ENCODE measurements at places on chromosomes 6 and 20.

DNA sequence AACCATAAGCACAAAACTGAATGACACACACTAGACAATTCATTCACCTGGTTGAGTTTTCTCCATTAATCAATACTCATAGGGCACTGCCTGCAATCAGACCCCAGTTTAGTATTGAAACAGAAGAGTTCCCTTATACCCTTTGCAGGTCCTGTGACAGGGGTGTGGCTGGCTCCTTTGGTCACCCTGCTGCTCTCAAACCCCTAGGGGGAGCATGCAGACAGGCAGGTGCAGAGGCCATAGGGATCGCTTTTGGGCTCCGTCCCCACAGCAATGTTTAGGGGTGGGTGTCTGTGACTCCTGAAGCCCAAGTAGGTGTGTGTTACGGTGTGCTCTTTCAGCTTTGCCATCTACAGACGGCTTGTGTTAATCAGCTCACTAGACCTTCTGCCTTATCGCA lies 210.4 kb downstream of the CENPW start:
- no peak for DNase-seq

DNA sequence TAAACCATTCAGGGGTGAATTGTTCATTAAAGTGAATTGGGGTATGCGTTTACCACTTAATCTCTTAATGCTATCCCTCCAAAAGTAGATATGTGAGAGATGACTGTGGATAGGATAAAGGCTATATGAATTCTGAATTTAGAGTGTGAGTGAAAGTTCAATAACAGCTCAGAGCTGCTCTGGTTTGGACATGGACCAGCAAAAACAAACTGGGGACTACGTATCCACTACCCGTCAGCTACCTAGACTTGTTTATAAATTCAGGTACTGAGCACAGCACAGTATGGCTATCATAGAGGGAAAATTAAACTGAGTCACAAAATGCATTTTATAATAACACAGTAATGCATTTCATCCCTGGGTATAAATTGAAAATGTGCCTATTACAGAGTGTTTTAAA lies 44.4 kb downstream of the HDDC2 start:
- no peak for DNase-seq

GRCh38 chr6:161217628-161218027 lies 56.2 kb downstream of the AGPAT4 start:
- no peak for DNase-seq

GRCh38 chr6:129248946-129249345 lies 366.0 kb downstream of the LAMA2 start:
- no peak for DNase-seq

- no peak for DNase-seq
Measured at GRCh38 chr6:150681578-150682395, 82.1 kb downstream of the PLEKHG1 start.

DNA sequence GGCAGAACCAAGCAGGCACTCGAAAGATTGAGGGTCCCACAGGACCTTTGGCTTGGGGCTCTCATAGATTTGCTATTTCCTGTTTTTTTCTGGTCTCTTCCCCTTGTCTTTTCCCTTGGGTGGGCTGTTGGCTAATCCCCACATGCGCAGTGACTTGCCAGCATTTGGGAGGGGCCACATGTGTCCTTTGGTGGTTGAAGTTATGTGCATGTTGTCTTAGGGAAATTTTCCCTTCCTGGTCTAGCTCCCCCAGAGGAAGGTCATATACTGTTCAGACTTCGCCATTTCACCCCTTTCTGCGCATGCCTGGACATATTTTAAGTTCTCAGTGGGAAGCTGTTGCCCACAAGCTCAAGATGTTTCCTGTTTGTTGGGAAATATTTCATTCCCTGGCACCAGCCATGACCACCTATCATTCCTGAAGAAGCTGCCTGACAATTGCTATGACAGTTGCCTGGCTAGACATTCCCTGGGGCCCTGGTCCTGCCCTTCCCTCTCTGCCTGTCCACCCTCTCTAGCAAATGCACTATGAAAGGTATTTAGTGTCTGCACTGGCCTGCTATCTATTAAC lies 156.2 kb upstream of the THBS2 start:
- DNase-seq: peak; percentile 96

- DNase-seq: no peak
Measured at GRCh38 chr6:100353276-100354015, 111.3 kb downstream of the SIM1 start.

DNA sequence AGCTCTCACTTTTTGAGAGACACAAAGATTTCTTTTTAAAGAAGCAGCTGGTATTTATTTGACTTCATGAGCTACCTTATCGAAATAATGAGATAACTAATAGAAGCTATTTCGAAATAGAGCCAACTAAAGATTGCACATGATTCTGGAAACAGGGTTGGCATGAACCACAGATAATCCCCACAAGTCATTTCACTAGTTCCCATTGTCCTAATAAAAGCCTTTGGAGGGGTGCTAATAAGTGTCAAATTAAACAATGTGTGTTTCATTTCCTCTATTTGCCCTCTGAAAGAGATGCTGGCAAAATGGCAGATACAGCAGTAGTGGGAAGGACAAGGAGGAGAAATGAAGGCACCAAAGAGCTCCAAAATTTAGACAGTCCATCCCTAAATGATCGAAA lies 78.6 kb upstream of the RIPOR2 start:
- no peak for DNase-seq

- DNase-seq: no peak
Measured at GRCh38 chr20:41360831-41361756, 5.5 kb downstream of the EMILIN3 start.

- no peak for DNase-seq
Measured at GRCh38 chr6:159224452-159224851, 55.3 kb downstream of the FNDC1 start.

- DNase-seq: peak; percentile 18
Measured at GRCh38 chr6:97282238-97282725, 734 bp downstream of the MMS22L start.

GRCh38 chr6:132673376-132674094 lies 14.6 kb upstream of the TAAR1 start:
- DNase-seq: peak; percentile 34

DNA sequence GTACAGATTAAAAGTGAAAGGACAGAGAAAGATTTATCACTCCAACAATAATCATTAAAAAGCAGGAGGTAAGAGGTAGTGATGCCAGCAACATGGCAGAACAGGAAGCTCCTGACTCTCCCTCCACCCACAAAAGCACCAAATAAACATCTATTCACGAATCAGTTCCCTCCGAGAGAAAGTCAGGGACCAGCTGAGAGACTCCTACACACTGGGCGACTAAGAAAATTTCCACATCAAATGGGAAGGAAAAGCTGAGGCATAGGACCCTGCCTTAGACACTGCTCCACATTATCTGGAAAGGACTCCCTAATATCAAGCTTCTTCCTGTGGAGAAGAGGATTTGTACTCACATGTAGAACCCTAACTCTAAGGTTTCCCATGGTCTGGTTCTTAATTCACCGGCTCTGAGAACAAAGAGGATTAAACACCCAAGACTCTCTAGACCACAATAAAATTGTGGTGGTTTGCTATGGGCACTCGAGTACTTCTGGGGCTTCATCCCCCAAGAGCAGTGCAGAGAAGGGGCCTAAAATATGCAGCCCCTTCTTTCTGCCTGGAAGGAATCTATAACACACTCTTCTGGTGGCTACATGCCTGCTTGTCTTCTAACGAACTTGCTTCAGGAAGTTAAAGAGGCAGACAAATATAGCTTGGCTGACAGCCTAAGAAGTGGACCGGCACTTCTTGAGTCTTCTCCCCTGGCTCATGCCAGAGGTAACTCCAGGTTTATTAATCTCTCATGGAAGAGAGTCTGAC lies 29.4 kb upstream of the ASF1A start:
- peak; percentile 61 for DNase-seq

DNA sequence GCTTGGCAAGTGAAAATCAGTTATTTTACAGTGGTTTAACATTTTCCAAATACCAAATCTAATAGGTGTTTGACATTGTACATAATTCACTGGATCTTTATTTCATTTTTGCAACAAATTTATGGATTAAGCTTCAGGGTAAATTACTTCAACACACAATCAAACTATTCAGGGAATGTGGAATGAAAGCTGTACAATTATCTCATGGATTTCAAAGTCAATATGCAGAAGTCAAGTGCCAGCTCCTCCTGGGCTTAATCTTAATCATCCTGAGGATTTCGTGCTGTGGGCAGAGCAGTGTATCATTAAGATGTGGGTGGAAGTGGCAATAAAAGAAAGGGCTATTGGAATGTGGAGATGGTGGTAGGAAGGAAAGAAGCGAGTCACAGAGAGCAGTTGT lies 548.8 kb downstream of the COL12A1 start:
- DNase-seq: no peak

GRCh38 chr6:159107451-159108260 lies 61.5 kb upstream of the FNDC1 start:
- peak; percentile 20 for DNase-seq

DNA sequence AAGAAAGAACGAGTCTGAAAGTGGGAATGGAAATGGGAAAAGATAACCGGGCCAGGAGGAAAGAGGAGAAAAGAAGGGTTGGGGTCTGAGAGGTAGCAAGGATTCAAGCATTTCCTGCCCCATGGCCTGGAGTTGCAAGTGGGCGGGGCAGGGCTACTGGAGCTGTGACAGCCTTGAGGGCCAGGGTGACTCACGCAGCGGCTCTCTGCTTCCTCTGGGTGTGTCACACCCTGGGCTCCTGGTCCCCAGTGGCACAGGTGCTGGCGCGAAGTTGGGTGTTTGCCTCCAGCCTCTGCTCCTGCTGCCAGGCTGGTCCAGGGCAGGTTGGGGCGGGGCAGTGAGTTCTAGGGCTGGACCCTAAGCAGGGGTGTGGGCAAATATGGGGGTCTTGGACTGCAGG lies 3.3 kb upstream of the ULBP3 start:
- DNase-seq: peak; percentile 38

DNA sequence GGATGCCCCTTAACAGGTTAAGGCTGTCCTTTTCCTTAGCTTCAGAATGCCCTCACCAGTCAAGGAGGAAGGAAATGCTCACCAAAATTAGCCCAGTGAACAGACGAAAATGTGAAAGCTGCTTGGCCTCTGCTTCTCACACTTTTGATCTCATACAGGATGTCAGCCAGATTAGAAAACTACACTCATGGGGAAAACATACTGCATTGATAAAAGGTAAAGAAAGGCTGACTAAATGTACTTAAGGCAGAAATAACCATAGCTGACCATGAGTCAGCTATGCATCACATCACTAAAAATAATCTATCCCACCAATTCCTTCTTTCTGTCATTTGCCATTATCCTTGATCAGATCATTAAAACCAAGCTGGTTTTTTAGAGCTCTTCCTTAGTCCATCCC lies 198.4 kb upstream of the TENT5A start:
- DNase-seq: peak; percentile 34

DNA sequence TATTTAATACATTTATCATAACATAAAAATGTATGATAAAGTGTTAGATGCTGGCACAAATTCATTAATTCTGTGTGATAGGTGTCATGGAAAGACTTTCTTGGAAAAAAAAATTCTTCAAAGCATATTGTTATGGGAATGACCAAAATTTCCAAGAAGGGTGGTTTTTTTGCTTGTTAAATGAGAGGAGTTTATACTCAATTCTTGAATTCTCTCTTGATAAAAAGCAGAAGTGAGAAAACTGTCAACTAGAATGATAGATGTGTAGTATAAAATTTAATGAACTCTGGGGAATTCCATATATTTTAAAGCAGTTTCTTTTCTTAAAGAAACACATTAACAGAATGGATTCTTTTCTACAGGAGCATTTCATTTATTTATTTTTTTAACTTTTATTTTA lies 62.0 kb upstream of the SNAP91 start:
- no peak for DNase-seq

- DNase-seq: no peak
Measured at GRCh38 chr20:23180451-23180921, 94.4 kb upstream of the CD93 start.

DNA sequence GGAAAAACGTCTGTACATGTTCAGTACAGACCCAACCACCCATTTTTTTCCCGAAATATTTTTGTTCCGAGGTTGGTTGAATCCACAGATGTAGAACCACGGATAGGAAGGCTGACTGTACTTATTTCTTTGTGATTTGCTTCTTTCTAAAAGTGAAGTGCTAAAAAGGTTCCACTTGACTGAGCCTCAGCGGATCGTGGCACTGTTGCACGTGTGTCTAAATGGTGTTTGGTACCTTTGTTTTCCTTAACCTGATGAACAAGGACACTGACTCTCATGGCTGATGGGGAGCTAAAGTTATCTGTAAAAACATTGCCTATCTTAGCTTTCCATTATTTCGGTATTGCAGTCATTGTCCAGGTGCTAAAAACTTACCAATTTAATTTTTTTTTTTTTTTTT lies 6.2 kb downstream of the BPHL start:
- DNase-seq: no peak

GRCh38 chr6:121321282-121321681 lies 13.0 kb downstream of the TBC1D32 start:
- no peak for DNase-seq

- no peak for DNase-seq
Measured at GRCh38 chr20:21681922-21682318, 23.5 kb upstream of the PAX1 start.

GRCh38 chr6:49202924-49203536 lies 260.0 kb downstream of the MMUT start:
- no peak for DNase-seq

DNA sequence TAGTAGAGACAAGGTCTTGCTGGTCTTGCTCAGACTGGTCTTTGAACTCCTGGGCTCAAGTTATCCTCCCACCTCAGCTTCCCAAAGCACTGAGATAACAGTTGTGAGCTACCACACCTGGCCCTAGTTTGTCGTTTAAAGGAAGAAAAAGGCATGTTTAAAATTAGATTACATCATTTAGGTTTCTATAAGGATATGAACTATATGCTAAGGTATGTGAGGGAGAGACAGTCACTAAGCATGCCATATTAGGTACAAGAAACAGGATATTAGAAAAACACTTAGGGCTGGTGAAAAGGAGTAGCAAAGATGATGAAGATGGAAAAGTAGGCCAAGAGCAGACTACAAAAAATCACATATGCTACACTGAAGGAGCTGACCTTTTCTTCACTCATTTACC lies 106.4 kb downstream of the ASCC3 start:
- no peak for DNase-seq

- DNase-seq: no peak
Measured at GRCh38 chr6:41586252-41587007, 40.2 kb downstream of the FOXP4 start.

DNA sequence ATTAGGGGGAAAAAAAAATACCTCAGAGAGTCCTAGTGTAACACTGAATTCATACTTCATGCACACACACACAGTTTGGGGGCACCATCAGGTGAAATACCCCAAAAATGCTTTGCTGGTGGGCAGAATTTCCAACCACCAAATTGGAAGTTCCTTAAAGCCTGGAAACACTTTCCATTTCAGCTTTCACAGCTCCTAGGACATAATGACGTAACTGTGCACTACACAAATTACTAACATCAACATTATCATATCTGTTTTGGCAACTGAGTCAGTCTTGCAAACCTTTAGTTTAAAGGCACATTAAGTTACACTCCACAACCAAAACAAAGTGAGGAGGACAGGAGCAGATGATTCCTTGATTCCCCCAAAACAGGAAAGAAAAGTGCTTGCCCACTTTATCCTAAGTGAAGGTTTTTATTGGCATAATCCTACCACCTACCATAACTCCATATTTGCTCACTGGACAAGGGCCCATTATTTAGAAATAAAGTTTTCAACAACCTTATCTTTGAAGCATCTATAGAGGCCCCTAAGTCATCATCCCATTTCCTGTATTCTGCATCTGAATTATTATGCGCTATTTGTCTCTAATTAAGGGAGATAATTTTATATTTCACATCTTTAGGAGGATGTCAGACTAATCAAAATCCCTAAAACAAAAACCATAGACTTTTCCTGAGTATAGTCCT lies 3.4 kb downstream of the MBOAT1 start:
- no peak for DNase-seq

All from KBM-7 (cell line).